ENCODE measurements at places on chromosomes 6 and 20.

DNA sequence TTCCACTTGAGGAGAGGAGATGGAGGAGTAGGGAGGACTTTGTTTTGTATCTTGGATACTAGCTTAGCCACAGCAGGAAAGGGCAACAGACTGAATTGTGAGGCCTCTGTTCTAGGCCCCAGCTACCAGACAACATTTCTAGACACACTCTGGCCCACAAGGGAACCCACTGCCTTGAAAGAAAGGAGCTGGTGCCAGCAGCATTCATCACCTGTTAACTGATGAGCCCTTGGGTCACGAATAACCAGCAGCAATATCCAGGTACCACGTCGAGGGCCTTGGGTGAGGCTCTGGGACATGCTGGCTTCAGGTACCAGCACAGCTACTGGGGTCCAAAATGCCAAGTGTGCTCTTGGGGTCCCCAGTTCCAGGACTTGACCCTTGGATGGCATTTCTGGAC is 165.5 kb downstream of the PRKN start:
- no peak for DNase-seq

GRCh38 chr6:160240691-160241084 is 17.9 kb downstream of the SLC22A2 start:
- DNase-seq: no peak

GRCh38 chr20:41331731-41332130 is 8.9 kb upstream of the LPIN3 start:
- no peak for DNase-seq

- DNase-seq: no peak
Observed at GRCh38 chr6:147166360-147166944, 37.8 kb upstream of the STXBP5 start.

GRCh38 chr6:47740714-47741113 is 41.1 kb upstream of the OPN5 start:
- no peak for DNase-seq

- no peak for DNase-seq
Observed at GRCh38 chr6:6179858-6180623, 140.4 kb downstream of the F13A1 start.

- DNase-seq: no peak
Observed at GRCh38 chr20:34705397-34706301, 1.5 kb downstream of the TP53INP2 start.

DNA sequence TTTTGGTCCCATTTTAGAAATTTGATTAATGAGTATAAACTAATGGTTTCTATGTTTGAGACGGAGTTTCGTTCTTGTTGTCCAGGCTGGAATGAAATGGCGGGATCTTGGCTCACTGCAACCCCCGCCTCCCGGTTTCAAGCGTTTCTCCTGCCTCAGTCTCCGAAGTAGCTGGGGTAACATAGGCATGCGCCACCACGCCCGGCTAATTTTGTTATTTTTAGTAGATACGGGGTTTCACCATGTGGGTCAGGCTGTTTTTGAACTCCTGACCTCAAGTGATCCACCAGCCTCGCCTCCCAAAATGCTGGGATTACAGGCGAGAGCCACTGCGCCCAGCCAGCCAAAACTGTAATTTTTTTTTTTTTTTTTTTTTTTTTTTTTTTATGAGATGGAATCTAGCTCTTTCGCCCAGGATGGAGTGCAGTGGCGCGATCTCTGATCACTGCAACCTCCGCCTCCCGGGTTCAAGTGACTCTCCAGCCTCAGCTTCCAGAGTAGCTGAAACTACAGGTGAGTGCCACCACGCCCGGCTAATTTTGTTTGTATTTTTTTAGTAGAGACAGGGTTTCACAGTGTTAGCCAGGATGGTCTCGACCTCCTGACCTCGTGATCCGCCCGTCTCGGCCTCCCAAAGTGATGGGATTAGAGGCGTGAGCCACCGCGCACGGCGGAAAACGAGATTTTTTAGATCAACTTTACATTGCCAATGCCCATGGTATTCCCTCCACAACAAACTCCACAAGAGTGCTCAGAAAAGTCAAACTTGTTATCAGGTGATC is 127.8 kb downstream of the HFE start:
- peak; percentile 27 for DNase-seq

DNA sequence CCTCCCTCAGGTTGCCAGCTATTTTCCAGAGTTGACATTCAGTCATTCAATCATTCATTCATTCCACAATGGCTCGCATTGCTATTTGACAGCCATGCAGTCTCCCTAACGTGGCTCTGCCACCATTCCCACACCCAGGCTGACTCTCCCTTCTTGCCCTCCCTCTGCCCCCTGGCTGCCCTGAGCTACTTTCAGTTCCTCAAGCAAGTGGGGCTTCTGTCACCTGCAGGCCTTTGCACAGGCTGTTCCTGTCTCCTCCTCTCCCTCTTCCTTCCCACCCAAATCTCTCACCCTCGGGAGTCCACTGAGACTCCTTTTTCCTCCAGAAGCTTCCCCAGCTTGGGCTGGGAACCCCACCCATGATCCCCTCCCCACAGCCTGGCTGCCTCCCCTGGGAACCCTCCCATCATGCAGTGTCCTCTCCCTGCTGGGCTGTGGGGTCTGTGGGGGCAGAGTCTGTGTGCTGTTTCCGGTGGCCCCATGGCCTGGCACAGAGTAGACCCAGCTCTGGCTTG is 2.6 kb downstream of the PACSIN1 start:
- DNase-seq: no peak

DNA sequence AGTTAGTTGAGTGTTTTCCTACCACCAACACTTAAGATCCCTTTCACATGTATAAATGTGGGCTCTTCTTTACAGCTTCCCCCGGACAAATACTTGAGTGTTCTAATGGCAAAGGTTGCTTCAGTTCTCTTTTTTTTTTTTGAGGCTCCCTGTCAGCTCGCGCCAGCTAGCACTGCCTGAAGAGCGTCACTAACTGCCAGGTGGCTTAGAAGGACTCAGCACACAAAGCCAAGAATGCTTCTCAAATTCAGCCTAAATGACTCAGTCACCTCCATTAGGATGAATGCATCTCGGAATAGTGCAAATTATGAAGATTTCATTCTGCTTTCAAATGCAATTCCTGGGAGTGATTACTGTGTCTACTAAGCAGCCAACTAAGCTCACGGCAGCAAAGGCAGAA is 150.7 kb upstream of the BTBD3 start:
- no peak for DNase-seq

DNA sequence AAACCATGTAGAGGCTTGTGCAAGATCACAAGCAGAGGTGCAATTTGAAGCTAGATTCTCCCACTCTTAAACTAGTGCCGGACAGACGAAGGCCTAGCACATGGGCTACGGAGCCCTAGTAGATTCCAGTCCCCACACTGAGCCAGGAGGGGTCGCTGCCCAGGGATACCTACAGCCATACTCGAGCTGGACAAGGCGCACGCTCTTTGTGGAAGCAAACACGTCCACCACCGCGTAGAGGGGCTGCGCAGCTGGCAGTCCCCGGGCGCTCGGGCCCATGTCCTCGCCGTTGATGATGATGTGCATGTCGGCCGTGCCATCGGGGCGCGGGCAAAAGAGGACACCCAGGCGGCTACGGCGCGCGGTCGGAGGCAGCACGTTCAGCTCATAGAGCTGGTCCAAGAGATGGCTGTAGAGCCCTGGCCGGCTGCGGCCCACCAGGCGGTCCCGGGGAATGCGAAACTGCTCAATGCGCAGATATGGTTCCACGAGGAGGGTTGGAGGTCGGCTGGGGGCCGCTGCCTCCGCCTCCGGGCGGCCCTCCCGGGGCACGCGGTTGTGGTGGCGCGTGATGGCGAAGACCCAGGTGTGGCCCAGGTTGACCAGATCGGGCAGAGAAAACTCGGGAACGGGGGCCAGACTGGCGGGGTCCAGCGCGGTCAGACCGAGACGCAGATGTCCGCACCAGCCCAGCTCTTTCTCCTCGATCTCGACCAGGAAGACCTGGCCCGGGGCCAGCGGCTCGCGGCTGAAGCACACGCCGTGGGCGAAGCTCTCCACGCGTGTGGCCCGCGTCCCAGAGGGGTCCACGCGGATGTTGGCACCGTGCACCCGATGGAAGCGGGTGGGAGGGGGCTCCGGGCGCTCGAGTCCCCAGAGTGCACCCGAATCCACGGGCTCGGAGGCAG is 677 bp downstream of the NEURL2 start:
- DNase-seq: peak; percentile 90

DNA sequence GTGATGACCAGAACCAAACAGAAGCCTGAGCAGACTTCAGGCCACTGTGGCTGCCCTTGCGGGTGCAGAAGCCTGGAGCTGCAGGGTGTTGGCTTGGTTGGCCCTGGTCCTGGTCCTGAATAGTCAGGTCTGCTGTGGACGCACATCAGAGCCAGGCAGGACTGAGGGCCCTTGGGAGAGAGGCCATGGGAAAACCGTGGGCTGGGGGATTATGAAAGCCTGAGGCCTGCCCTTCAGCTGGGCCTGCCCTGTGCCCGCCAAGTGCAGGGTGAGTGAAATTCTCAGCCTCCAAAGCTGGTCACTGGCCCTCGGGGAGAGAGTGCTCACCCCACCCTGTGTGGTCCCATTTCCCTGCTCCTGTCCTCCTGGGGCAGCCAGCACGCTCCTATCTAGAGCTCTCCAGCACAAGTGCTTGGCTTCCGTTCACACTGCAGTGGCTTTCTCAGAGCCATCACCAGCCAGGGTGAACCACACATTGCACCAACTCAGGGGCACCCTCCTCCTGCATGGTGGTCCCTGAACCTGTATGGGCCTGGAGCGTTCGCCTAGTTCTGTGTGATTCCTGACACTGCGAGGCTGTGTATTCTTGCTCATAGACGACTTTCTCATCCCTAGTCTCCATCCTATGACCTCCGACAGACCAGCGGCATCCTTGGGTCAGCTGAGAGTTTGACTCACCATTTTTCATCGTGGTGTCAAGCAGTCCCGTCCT is 146.1 kb downstream of the TTLL2 start:
- no peak for DNase-seq

DNA sequence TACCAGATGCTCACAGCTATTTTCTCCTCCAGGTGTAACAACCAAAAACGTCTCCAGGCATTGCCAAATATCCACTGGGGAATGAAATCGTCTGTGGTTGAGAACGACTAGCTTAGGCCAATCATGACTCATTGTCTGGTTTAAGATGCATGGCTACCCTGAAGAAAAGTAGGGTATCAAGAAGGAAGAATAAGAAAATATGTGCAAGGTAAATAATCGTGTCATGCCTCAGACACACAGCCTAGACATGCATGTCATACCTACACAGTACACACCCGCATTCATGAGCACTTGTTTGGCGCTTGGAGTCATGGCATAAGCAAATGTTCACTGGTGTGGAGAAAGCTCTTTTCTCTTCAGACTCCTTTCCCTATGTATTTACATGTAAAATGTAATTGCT is 745.7 kb downstream of the MAFB start:
- no peak for DNase-seq

DNA sequence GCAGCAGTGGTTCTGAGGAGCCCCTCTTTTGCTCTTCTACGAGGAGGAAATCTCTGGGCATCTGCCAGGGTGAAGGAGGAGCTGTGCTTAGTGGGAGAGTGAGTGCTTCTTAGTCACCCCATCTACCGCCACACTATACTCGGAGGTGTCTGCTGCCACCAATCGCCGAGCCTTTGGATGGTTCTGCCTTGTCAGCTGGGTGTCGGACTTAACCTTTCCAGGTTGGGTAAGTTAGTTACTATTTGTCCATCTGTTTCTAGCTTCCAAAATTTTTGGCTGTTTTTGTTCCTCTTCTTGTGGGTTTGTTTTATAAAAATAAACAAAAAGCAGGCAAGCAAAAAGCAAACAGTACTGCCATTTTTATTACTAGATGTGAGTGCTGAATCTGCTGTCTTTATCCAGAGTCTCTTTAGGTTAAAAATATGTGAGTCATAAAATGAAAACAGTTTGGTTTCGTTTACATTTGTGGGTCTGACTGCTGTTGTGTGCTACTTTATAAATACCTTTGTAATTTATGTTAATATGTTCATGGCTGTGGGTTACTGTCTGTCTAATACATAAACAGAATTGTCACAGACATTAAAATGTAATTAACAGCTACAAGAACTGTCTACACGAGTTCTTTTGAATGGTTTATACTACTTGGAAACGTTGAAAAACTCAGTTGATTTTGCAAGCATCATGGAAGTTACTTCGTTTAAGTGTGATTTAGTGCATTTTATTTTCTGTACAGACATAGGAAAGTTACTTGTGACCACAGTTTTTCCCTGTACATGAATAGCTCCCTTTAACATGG is 89.2 kb downstream of the ARID1B start:
- no peak for DNase-seq

All from SK-N-DZ (cell line).